Activated gamma-delta T cell treated with anti-CD3 and anti-CD28 coated beads, Interleukin-2, amount 50 U/mL, for 16 hours (primary cell): ENCODE measurements at places on chromosomes 12 and 14.

DNA sequence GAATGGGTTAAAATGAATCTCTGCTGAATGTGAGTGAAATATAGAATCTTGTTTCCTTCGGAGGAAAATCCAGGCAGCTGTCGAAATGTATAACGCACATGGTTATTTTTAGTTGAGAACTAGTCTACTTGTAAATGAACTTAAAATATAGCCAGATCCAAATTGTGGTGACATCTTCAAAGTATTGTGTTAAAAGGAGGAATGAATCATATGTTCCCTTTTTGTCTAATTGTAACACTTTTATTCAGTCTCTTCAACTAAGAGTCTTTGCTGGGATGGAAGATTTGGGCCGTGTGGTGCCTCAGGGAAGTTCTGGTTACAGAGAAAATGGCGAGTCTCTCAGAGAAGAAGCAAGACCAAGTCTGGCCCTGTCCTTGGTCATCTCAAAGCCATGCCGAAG lies 82.5 kb downstream of the SLC4A8 start:
- DNase-seq, result no peak

DNA sequence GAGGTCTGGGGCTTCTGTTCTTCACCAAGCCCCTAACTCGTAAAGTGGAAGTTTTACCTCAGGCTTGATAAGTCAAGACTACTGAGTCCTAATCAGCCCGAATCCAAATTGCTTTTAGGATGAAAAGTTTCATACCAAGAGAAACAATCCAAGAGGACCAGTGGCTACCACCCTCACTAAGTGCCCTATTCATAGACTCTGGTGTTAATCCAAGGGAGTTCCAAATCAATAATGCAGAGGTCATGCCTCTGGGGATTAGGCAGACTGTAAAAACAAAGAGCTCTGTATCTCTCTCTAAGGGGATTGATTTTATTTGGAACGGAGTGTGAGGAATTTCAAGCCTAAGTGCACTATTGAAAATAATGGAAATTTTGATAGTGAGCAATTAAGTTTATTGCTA lies 76.3 kb upstream of the LMNTD1 start:
- DNase-seq, result no peak

DNA sequence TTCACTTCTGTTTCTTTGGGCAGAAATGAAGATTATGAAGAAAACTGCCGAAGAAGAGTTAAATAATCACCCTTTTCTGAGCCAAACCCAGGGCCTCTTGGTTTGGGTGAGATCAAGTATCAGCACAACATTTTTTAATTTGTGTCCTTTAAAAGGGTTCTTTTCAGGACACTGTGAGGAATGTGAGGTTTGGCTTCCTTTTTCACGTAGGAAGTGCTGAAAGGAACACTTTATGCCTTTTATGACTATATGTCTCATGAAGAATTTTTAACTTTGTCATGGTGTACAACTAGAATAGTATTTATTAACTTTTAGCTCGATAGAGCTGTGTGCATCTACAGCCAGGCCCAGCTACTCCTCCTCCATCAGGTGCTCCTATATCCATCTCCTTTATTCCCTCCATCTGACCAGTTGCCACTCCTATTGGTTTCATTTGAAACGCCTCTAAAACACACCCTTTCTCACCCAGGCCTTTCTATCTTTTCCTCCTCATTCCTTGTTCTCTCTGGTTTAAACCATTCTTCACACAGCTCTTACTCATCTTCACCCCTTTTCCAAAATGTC lies 103.6 kb upstream of the LRIG3 start:
- DNase-seq, result no peak

DNA sequence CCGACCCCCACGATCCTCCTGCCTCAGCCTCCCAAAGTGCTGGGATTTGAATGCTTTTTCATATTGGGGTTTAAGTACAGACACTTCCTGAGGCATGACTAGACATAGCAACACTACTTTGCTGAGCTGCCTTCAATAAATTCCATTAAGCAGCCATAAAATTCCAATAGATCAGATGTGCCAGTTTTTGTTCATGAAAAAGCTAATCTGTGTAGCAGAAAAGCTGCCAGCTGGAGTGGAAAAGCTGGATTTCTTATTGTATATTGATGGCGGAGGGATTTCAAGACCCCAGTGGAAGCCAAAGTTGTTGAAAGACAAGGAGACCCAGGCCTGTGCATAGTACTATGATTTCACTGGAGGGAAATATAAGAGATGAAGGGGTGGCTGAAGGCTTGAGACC lies 209.0 kb upstream of the NUDT4 start:
- DNase-seq, result no peak

DNA sequence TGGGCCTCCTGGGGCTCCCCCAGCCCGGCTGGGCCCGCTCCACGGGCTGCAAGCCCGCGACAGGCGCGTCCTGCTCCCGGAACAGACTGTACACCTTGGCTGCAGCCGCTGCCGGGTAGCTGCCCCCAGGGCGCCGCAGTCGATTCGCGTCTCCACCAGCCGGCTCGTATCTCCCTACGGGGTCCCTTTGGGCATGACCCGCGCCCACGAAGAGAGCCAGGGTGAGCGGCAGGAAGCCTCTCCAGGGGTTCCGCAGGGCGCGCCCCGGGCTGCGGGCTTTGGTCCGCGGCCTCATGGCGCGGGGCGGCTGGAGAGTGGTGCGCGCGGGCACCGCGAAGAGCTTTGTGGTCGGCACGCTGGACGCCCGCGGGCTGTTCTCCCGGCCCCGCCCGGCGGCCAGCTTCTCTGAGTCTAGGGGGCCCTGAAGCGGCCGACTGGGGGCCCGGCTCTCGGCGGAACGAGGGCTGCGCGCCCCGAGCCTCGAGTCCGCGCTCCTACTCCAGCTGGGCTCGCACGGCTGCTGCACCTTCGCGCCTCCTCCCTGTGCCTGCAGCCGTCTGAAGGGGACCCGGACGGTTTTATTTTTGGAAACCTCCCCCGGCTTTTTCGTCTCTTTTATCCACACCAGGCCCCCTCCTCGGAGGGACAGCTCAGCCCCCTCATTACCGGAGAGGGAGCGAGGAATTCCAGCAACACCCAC lies at the start of gene LTBP2:
Gene LTBP2, minus strand, starts transcription at position 588 of the 700 bp plus-strand sequence. Its CDS starts 293 bp downstream, at position 295.
- no peak for DNase-seq

- no peak for DNase-seq
Observed at GRCh38 chr12:104485651-104486362, 29.1 kb downstream of the CHST11 start.

- DNase-seq, result no peak
Observed at GRCh38 chr14:66293533-66294105, 192.6 kb upstream of the CCDC196 start.

DNA sequence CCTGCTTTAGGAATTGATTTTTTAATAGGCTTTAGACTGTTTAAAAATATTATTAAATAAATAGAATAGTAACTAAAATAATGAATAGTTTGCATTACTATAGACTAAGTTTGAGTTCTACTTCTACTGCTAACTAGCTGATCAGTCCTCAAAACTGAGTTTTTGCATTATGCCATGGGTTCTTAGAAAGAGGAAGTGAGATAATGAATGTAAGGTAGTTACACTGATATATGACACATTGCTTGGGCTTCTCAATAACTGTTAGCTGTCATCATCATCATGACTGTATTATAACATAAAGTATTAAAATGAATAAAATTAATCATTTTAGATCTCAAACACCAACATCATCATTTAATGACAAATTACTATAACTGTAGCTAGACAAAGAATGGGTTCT lies 949.7 kb downstream of the TRHDE start:
- no peak for DNase-seq

- DNase-seq, result no peak
Observed at GRCh38 chr12:123948401-123948795, 24.2 kb downstream of the CCDC92 start.

- no peak for DNase-seq
Observed at GRCh38 chr12:6548556-6548955, 7.3 kb downstream of the IFFO1 start.

- DNase-seq, result no peak
Observed at GRCh38 chr12:102172436-102172835, 25.2 kb downstream of the PMCH start.

DNA sequence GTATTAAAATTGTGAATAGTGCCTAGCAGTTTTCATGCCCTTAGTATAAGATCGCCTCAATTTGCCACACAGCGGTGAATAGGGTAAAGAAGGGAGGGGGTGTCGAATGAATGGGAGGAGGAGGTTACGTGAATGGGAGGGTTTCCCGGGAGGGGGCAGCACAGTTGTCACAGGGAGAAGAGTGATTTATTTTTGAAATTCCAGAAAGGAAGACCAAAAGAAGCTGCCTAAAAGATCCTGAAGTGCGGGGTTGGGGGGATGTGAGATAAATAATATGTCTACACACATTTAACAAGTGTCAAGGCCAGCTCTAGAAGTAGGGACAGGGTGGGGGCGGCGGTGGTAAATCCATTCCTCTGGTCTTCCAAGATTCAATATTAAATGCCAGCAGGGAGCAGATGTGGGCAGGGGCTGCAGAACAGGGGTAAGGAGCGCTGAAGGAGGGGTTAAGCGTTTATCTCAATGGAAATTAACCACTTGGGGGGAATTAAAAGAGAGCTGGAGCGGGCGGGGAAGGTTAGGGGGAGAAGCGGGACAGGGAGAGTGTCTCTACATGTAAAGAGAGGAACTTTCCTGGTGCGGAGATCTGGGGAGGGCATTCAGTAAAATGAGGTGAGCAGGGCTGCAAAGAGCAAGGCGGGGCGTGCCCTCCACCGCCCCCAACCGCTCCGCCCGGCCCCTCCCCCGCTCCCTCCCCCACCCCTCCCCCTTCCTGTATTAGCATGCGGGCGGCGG lies 867 bp downstream of the C12orf42 start:
- DNase-seq, result no peak

GRCh38 chr12:87676731-87677130 lies 352.5 kb downstream of the C12orf50 start:
- DNase-seq, result no peak

GRCh38 chr14:102418169-102418852 lies 55.6 kb downstream of the TECPR2 start:
- DNase-seq, result no peak

DNA sequence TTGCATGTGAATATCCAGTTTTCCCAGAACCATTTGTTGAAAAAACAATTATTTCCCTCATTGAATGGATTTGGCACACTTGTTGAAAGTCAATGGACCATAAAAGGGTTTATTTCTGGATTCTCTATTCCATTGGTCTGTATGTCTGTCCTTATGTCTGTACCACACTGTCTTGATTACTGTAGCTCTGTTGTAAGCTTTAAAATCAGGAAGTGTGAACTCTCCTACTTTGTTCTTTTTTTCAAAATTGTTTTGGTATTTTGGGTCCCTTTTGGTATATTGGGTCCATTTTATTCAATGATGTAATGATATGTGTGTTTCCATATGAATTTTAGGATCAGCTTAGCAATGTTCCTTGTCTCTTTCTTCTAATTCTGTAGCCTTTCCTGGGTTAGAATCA lies 64.8 kb downstream of the PPP2R5C start:
- no peak for DNase-seq

DNA sequence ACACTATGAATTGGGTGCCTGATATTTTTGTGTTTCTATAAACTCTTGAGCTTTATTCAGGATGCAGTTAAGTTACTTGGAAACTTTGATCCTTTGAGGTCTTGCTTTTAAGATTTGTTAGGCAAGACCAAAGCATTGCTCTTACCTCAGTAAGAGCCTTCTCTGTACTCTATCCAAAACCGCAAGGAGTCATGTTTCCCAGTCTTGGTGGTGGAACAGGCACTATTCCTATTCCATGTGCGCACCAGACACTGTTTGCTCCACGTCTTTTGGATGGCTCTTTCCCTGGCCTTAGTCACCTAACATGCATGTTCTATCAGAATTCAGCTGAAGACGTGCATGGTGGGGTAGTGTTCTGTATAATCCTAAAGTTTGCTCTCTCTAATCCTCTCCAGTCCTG lies 23.5 kb downstream of the CSRP2 start:
- DNase-seq, result no peak

DNA sequence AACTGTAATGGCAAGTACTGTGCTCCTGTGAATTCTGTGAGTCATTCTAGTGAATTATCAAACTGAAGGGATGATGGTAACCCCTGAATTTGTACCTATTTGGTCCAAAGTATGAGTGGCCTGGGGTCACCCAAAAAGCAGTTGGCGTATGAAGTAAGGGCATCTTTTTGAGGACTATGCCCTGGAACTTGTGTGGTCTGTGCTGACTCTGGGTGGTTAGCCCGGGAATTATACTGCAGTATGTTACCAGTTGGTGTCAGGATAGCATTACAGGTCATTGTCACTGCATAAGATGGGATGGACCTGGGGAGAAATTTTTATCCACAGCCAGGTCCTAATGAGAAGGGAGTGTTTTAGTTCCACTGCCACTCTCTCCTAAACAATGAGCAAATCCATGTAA lies 174.7 kb downstream of the SSPN start:
- no peak for DNase-seq

GRCh38 chr12:116980083-116980482 lies 69.3 kb downstream of the FBXW8 start:
- no peak for DNase-seq

- no peak for DNase-seq
Observed at GRCh38 chr12:49565406-49566265, 2.3 kb downstream of the MCRS1 start.

- DNase-seq, result no peak
Observed at GRCh38 chr14:67666750-67667449, 7.5 kb downstream of the VTI1B start.

DNA sequence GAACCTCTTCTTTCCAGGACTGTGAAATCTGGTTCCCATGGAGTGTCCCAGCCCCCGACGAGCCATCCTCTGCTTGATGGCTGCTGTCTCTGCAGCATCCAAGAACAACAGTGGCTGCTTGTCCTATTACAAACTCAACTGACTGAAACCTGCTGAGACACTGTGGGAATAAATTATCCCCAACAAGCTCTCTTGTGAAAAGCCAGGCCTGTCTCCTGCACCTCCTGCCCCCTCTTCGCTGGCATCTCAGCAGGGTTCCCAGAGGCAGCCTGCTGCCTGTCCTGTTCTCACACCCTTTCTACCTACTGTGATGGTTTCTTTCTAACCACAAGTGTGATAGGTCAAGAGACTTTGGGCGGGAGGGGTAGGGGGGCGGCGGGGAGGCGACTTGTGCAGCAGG lies 180.2 kb downstream of the TSPAN9 start:
- no peak for DNase-seq

- DNase-seq, result no peak
Observed at GRCh38 chr14:64178814-64179213, 115.4 kb downstream of the ESR2 start.

- no peak for DNase-seq
Observed at GRCh38 chr12:132638541-132639408, 20.2 kb downstream of the P2RX2 start.

DNA sequence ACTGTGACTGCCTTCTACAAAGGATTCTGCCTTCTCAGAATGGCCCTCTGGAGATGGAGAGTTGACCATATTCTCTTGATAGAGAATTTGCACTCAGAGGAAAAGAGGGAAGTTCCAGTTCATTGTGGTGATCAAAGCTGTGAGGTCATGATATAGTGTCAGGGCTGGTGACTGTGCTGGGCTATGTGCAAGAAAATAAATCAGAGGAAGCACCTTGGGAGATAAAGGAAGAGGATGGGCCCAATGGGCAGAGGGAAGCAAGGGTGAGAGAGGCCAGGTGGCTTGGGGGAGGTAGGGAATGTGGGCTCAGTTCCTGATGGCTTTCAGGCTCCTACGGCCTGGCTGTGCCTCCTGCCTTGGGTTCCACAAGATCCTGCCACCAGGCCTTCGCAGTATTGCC lies 145.8 kb downstream of the SLC8A3 start:
- DNase-seq, result no peak

- DNase-seq, result no peak
Observed at GRCh38 chr12:115774148-115774895, 503.2 kb downstream of the MED13L start.

GRCh38 chr14:96237641-96238040 lies 18.4 kb upstream of the BDKRB1 start:
- DNase-seq, result no peak
